ENCODE measurements at places on chromosomes 4 and X.

DNA sequence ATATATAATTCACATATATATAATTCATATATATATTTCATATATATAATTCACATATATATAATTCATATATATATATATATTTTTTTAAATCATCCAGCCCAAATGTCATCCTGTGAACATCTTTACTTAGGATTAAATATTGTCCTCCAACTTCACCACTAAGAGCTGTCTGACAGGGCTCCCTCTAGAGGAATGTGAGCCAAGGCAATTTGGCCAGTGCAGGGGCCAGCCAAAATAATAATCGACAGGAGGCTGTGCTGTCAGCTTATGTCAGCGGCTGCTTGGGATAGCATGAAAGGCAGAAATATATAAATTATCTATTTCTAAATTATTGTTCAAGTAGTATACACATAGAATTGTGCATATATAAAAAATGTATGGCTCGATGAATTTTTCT lies 29.5 kb downstream of the EGFL6 start:
- no peaks in the 10 kb centered on the region for H3K36me3 ChIP-seq
- no peak overlapping the region for H3K27ac ChIP-seq
- no peak for DNase-seq
- H3K4me1 ChIP-seq: no peaks in the 10 kb centered on the region
- H3K4me3 ChIP-seq: no peak overlapping the region
- no peaks in the 10 kb centered on the region for H3K27me3 ChIP-seq

- H3K27me3 ChIP-seq: no peaks in the 10 kb centered on the region
- H3K27ac ChIP-seq: no peak overlapping the region
- no peak overlapping the region for H3K4me3 ChIP-seq
- H3K36me3 ChIP-seq: no peaks in the 10 kb centered on the region
Observed at GRCh38 chrX:38515291-38515690, 46.1 kb upstream of the TSPAN7 start.

- no peaks in the 10 kb centered on the region for H3K27me3 ChIP-seq
- no peak overlapping the region for H3K27ac ChIP-seq
- no peak overlapping the region for H3K4me3 ChIP-seq
- H3K36me3 ChIP-seq: no peaks in the 10 kb centered on the region
Observed at GRCh38 chr4:143280861-143281260, 55.8 kb upstream of the GAB1 start.

GRCh38 chrX:148371291-148371690 lies 129.1 kb upstream of the AFF2 start:
- H3K36me3 ChIP-seq: no peaks in the 10 kb centered on the region
- H3K27ac ChIP-seq: no peak overlapping the region
- H3K4me3 ChIP-seq: no peak overlapping the region
- H3K4me1 ChIP-seq: no peaks in the 10 kb centered on the region
- no peaks in the 10 kb centered on the region for H3K27me3 ChIP-seq

GRCh38 chrX:56761167-56761566 lies 32.1 kb downstream of the NBDY start:
- no peaks in the 10 kb centered on the region for H3K4me1 ChIP-seq
- no peak for DNase-seq
- no peak overlapping the region for H3K27ac ChIP-seq
- H3K36me3 ChIP-seq: 0 out of 2 replicates have a peak, but pooled peaks cover 3% of the 10 kb centered on the region
- H3K27me3 ChIP-seq: no peaks in the 10 kb centered on the region

GRCh38 chrX:23390979-23391378 lies 56.3 kb downstream of the PTCHD1 start:
- H3K27me3 ChIP-seq: no peaks in the 10 kb centered on the region
- H3K4me3 ChIP-seq: no peak overlapping the region
- no peak overlapping the region for H3K27ac ChIP-seq
- H3K4me1 ChIP-seq: peaks cover 2% of the 10 kb centered on the region
- no peak for DNase-seq
- H3K36me3 ChIP-seq: no peaks in the 10 kb centered on the region

- peaks cover 3% of the 10 kb centered on the region for H3K36me3 ChIP-seq
- no peak overlapping the region for H3K27ac ChIP-seq
- H3K4me1 ChIP-seq: no peaks in the 10 kb centered on the region
- no peaks in the 10 kb centered on the region for H3K27me3 ChIP-seq
- H3K4me3 ChIP-seq: no peak overlapping the region
Observed at GRCh38 chrX:71550578-71550977, 17.7 kb downstream of the OGT start.

GRCh38 chrX:104400387-104400786 lies 145.7 kb upstream of the ESX1 start:
- no peaks in the 10 kb centered on the region for H3K4me1 ChIP-seq
- H3K36me3 ChIP-seq: no peaks in the 10 kb centered on the region
- H3K27ac ChIP-seq: no peak overlapping the region
- DNase-seq: no peak

GRCh38 chrX:1202251-1202650 lies 10.2 kb downstream of the CRLF2 start:
- H3K4me1 ChIP-seq: no peaks in the 10 kb centered on the region
- no peaks in the 10 kb centered on the region for H3K27me3 ChIP-seq
- no peak overlapping the region for H3K27ac ChIP-seq
- no peak overlapping the region for H3K4me3 ChIP-seq

DNA sequence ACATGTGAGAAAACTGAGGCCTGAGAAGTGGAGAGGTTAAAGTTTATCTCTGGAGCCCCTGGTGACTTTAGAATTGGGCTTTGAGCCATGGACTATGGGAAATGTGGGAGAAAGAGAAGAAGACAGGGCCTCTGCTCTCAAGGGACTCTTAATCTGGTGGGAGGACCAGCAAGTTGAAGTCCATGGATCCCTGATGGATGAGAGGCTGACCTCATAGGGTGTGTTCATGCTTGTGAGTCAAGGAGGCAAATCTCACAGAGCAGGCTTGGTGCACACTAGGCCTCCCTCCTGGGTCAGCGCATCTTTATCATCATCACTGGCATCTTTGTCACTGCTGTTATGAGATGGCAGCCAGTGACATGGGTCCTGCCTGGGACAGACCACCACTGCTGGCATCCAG lies 211.9 kb downstream of the AFAP1 start:
- H3K27ac ChIP-seq: no peak overlapping the region
- H3K36me3 ChIP-seq: no peaks in the 10 kb centered on the region

- no peaks in the 10 kb centered on the region for H3K36me3 ChIP-seq
- no peak overlapping the region for H3K27ac ChIP-seq
- no peaks in the 10 kb centered on the region for H3K27me3 ChIP-seq
- DNase-seq: no peak
Observed at GRCh38 chrX:10756441-10756840, 136.1 kb upstream of the MID1 start.

- no peaks in the 10 kb centered on the region for H3K27me3 ChIP-seq
- no peaks in the 10 kb centered on the region for H3K4me1 ChIP-seq
- H3K27ac ChIP-seq: no peak overlapping the region
- peaks cover 9% of the 10 kb centered on the region for H3K36me3 ChIP-seq
- H3K4me3 ChIP-seq: peak overlapping the region; percentile 96
Observed at GRCh38 chr4:4289597-4289940, 385 bp downstream of the LYAR start.

DNA sequence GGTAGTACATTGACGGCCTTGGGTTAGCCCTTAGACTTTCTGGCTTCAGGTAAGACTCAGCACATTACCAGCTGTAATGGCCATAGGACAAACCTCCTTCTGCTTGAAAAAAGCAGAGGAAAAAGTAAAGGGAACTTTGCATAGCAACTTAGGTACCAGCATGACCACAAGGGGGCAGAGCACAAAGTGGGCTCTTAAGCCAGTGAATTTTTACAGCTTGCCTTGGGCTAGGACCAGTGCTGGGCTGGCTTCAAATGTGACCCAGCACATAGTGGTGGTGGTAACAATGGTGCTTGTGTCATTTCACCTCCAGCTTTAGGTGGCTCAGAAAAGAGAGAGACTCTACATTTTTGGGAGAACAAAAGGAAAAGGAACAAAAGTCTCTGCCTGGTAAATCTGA lies 66.1 kb downstream of the KLHL4 start:
- peak; percentile 41 for DNase-seq
- H3K4me1 ChIP-seq: no peaks in the 10 kb centered on the region
- H3K4me3 ChIP-seq: no peak overlapping the region
- no peaks in the 10 kb centered on the region for H3K27me3 ChIP-seq
- no peaks in the 10 kb centered on the region for H3K36me3 ChIP-seq
- H3K27ac ChIP-seq: no peak overlapping the region

GRCh38 chr4:16583764-16584163 lies 314.7 kb downstream of the LDB2 start:
- no peak for DNase-seq
- H3K27ac ChIP-seq: no peak overlapping the region
- no peaks in the 10 kb centered on the region for H3K4me1 ChIP-seq
- H3K27me3 ChIP-seq: no peaks in the 10 kb centered on the region

DNA sequence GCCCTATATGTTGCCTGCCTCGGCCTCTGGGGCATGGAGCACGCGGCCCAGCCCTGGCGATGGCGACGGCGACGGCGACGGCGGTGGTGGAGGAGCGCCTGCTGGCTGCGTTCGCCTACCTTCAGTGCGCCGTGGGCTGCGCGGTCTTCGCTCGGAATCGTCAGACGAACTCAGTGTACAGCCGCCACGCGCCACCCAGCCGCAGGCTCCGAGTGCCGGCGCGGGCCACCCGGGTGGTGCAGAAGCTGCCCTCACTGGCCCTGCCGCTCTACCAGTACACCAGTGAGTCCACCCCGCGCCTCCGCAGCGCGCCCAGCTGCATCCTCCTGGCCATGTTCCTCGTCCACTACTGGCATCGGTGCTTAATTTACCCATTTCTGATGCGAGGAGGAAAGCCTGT lies 83.7 kb upstream of the F9 start:
- no peaks in the 10 kb centered on the region for H3K27me3 ChIP-seq
- no peaks in the 10 kb centered on the region for H3K4me1 ChIP-seq
- no peak overlapping the region for H3K27ac ChIP-seq

GRCh38 chr4:89301902-89302301 lies 5.7 kb downstream of the GPRIN3 start:
- no peaks in the 10 kb centered on the region for H3K36me3 ChIP-seq
- peaks cover 4% of the 10 kb centered on the region for H3K27me3 ChIP-seq
- H3K27ac ChIP-seq: no peak overlapping the region
- DNase-seq: no peak

DNA sequence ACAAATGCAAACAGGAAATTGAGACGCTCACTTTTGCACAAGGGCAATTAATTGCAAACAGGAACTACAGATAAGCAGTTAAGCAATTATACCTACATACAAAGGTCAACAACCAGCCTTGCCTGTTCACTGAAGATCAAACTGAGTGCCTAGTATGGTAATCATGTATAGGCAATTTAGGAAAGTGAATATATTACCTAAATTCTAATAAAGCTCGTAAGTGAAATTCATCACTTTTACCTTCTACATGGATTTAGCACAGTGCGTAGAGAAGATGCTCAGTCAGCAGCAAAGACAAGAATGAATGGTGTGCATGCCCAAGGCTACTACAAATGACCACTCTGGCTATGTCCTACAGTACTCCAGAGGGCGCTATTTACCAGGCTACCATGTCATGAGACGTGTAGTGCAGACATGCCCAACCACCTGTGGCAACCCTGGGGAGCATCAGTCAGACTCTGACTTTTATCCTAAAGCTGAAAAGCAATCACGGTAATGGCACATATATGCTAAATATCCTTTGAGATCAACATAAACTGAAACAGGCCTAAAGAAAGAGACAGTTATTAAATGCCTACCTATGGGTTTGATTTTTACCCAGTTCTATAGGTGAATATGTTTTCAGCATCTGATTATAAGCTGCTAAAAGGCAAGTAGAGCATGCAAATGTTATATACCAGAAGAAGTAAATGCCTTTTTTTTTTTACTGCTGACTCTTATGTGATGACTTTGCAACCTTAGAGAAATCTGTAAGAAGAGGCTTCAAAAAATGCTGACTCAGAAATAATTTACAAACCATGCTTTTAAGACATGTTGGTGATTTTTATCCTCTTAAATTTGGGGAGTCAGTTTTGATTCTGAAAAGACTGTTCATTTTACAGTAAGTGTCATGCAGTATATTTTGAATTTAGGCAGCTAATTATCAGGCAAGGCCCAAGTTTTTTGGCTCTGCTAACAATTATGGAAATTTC lies 178.0 kb downstream of the PPP3CA start:
- H3K4me3 ChIP-seq: no peak overlapping the region
- H3K36me3 ChIP-seq: no peaks in the 10 kb centered on the region
- H3K27me3 ChIP-seq: no peaks in the 10 kb centered on the region
- peak; percentile 85 for DNase-seq

DNA sequence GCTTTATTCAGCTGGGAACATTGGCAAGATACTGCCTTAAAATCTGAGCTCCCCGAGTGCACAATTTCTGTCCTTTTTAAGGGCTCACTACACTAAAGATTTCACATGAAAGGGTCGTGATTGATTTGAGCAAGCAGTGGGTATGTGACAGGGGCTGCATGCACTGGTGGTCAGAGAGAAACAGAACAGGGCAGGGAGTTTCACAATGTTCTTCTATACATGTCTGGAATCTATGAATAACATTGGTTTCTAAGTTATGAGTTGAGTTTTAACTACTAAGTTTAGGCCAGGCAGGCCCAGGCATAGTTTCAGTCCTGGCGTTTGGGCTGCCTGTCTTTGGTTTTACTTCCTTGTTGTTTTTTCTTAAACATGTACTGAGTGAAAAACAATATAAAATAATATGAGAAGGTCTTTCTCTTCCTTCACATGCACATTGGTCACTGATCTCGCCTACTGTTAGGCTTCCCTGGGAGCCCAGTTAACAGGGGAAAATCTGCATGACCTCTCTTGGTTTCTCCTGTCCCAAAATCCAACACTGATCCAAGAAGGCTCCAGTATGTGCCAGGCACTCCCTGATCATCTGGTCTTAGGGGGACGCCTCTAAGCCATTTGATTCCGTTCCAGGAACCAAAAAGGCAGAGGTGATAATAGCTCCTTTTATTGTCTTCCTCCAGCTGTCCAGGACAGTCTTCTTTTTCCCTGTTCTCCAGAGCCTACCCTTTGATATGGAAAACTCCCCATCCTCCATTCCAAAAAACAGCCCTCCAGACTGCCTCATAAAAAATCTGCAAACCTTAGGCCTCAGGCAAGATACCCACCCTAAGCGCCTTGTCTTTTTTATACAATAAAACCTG lies at the start of gene UGT2B17:
Gene UGT2B17, minus strand, starts transcription at position 51 of the 854 bp plus-strand sequence. CDS start 7,838 bp downstream, outside the sequence.
- no peak within 1 kb of the TSS for H3K4me3 ChIP-seq
- H3K4me1 ChIP-seq: no peaks in the 10 kb centered on the region
- H3K36me3 ChIP-seq: no peaks in the 10 kb centered on the region
- H3K27ac ChIP-seq: no peak within 1 kb of the TSS
- H3K27me3 ChIP-seq: no peaks in the 10 kb centered on the region

GRCh38 chr4:113524505-113525186 lies 236.9 kb downstream of the CAMK2D start:
- no peak for DNase-seq
- H3K4me1 ChIP-seq: no peaks in the 10 kb centered on the region

- no peaks in the 10 kb centered on the region for H3K36me3 ChIP-seq
- no peak for DNase-seq
- no peak overlapping the region for H3K27ac ChIP-seq
- H3K4me3 ChIP-seq: no peak overlapping the region
Observed at GRCh38 chr4:54317690-54318089, 88.6 kb downstream of the PDGFRA start.

GRCh38 chr4:56078866-56079265 lies 130.1 kb downstream of the CEP135 start:
- no peaks in the 10 kb centered on the region for H3K36me3 ChIP-seq
- H3K4me3 ChIP-seq: no peak overlapping the region
- H3K27me3 ChIP-seq: no peaks in the 10 kb centered on the region
- no peaks in the 10 kb centered on the region for H3K4me1 ChIP-seq
- H3K27ac ChIP-seq: no peak overlapping the region

Data from iPS DF 6.9 (cell line).